ENCODE measurements at places on chromosomes 1 and 21.

DNA sequence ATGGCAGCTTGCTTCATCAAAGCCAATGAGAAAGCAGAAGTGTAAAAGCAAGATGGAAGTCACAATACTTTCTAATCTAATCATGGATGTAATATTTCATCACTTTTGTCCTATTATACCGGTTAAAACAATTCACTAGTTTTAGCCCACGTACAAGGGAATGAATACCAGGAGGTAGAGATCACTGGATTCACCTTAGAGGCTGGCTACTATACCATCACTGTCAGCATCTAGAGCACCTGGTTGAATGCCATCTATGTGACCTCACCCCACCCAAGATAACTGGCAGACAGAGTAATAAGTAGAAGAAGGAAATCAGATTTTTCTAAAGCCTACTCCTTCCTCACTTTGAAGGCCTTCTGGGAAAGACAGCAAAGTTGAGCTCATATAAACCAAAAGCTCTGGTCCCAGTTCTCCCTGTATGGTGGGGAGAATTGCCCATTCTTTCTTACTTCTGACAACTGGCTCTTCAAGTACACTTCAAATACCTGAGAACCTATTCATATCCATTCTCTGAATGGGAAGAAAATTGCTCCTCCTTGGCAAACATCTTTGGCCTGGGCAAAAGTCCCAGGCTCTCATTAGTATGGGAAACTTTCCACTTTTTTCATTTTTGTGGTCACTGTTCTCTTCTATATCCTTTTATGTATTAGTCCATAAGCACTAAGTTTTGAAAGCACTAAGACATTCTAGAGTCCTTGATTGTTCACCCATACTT lies 24.8 kb downstream of the HSD3B1 start:
- no peak for DNase-seq

DNA sequence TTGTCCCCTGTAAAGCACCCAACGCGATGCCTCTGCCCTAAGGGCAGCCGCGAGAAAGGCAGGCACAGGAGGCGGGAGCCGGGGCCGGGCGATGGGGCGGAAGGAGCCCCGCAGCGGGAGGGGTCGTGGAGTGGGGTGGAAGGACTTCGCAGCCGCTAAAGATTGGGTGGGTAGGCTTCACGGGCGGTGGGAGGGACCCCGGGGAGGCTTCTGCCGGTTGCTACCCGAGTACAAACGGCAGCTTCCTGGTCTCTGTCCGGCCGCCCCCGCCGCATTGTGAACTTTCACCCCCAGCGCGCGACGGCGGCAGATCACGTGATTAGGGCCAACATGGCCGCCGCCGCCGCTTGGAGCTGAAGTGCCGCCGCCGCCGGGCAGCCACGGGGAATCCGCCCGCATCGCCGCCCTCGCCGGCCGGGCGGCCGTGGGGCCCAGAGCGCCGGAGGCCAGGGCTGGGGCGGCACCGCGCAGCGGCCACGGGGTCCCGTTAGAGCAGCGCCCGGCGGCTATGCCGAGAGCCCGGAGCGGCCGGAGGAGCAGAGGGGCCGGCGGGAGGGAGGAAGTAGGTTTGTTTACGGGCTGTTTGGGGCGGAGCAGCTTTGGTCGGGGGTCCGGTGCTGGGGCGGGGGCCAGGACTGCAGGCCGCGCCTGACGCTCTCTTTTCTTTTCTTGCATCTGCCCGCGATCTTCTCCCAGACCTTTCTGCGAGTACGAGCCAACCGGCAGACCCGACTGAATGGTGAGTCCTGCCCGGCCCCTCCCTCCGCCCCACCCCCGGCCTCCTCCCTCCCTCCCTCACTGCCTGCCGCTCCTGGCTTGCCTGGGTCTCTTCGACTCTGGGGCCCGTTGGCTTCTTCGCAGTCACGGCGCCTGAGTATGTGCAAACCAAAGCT lies 42.4 kb downstream of the TMEM53 start:
- peak; percentile 86 for DNase-seq

- no peak for DNase-seq
Observed at GRCh38 chr1:216750031-216750627, 26.9 kb upstream of the ESRRG start.

GRCh38 chr1:98453066-98453465 lies 208.5 kb upstream of the SNX7 start:
- DNase-seq, result no peak

DNA sequence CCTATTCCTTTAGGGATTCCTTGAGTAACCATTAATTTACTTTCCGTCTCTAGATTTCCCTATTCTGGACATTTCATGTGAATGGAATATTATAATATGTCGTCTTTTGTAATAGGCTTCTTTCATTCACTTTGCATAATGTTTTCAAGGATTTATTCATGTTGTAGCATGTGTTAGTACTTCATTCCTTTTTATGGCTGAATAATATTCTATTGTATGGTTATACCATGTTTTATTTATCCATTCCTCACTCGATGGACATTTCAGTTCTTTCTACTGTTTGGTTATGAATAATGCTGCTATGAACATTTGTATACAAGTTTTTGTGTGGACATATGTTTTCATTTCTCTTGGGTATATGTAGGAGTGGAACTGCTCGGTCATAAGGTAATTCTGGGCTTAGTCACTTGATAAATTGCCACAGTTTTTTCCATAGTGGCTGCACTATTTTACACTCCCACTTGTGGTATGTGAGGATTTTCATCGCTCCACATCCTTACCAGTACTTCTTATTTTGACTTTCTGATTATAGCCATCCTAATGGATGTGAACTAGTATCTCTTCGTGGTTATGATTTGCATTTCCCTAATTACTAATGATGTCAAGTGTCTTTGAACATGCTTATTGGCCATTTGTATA lies 17.7 kb downstream of the PPP2R5A start:
- DNase-seq, result no peak

DNA sequence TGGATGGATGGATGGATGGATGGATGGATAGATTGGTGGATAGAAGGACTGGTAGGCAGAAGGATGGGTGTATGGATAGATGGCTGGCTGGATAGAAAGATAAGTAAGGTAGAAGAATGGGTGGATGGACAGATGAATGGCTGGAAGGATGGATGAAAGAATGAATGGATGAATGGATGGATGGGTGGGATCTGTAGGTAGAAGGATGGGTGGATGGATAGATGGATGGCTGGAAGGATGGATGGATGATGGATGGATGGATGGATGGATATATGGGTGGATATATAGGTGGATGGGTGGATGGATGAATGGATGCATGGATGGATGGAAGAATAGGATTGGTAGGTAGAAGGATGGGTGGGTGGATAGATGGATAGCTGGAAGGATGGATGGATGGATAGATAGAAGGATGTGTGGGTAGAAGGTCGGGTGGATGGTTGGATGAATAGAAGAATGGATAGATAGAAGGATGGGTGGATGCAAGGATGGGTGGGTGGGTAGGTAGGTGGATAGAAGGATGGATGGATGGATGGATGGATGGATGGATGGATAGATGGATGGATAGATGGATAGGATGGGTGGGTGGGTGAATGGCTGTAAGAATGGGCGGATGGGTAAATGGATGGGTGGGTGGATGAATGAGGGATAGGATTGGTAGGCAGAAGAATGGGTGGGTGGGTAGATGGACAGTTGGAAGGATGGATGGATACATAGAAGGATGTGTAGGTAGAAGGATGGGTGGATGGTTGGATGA lies 7.5 kb downstream of the MASP2 start:
- DNase-seq, result no peak

DNA sequence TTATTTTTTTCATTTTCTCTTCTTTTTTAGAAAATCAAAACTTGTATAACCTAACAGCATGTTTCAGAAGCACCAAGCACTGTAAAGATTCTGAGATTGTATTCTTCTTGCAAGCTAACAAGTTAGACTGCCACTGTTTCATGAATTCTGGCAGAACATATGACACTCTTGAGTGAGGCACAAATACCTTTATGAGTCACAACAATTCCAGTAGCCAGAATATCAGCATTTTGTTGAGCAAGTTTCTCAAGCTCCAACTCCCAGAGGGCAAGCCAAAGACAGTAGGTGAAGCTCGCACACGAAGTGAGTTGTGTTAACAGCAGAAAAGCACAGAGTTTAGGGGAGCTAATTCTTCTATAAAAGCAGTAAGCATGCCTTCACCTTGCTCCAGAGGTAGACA lies 268.8 kb upstream of the NCAM2 start:
- no peak for DNase-seq

GRCh38 chr1:67307251-67308060 lies at the start of gene IL12RB2:
TSS of gene IL12RB2 (plus strand) at chr1:67307873. CDS start at chr1:67320369, 12,496 bp downstream.
- DNase-seq, result peak; percentile 44

DNA sequence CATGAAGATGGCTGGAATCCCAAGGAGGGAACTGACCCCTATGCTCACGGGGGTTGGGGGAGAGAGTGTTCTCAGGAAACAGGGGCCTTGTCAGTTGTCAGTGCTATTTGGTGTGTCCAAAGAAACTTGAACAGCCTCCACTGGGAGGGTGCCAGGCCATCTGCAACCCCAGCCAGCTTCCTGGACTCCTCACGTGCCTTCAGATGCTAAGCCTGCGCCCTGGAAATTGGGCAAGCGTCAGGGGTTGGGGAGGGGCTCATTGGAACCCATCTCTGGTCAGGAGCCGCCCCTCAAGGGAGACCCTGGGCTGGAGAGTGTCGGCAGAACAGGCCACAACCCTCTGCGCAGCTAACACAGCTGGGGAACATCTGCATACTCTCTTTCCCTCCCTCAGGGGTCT lies 13.1 kb upstream of the LHX4 start:
- no peak for DNase-seq

DNA sequence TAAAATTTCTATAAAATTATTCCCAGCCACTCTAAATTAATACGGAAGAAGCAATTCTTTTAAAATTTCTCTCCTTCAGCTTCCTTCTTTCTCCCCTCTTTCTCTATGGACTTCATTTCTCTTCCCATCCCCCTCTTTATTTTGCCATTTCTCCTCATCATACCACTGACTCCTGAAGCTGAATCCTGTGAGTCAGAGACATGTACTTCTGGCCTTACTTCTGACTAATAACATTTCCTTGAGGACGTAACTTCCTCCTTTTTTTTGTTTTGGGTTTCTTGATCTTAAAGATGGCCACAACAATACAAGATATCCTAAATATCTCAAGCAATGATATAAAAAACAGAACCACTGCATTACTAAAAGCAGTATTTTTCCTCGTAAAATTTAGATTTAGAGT lies 63.6 kb upstream of the DENND1B start:
- DNase-seq, result no peak

- DNase-seq, result no peak
Observed at GRCh38 chr1:17293681-17294425, 14.1 kb upstream of the PADI4 start.

DNA sequence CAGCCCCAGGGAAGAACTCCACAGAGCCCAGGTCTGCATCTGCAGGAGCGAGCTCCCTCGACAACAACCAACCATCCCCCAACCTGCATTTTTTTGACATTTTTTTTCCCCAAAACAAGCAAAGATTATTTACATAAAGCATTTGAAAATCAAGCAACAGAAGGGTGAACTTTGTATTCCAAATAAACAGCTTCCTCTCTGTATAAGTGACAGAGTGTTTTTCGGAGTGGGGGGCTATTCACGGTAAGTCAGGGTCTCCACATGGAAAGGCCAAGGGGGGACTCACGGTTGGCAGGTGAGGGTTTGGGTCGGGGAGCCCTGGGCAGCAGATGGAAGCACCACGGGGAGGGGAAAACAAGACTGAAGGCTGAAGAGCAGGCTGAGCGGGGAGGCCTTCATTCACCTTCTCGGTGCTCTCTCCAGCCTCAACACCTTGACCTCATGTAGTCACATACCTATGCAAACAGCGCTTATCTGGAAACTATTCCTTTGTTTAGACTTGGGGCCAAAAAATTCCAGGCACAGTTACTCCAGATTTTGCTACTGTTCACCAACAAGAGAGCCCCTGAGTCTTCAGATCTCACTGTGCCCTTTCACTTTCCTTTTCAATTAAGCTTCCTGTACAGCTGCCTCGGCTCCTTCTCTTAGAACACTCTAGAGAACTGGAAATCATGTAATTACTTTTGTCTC lies 27.6 kb downstream of the C2CD2 start:
- DNase-seq, result peak; percentile 72

DNA sequence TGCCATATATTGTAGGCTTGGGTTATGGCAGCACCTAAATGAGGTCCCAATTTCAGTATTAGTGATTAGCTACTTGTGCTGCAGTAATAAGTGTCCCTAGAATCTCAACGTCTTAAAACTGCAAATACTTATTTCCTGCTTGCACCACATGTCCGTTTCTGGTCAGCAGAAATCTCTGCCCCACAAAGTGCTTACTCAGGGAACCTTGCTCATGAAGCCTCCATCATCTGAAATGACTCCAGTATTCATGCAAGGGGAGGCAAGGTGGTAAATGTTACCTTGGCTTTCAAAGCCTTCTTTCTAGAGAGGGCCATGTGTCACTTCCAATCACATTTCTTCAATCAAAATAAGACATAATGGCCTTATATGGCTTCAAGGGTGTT lies 274.2 kb upstream of the KAZN start:
- DNase-seq, result no peak

- DNase-seq, result no peak
Observed at GRCh38 chr1:21262293-21263051, 27.8 kb downstream of the ECE1 start.

DNA sequence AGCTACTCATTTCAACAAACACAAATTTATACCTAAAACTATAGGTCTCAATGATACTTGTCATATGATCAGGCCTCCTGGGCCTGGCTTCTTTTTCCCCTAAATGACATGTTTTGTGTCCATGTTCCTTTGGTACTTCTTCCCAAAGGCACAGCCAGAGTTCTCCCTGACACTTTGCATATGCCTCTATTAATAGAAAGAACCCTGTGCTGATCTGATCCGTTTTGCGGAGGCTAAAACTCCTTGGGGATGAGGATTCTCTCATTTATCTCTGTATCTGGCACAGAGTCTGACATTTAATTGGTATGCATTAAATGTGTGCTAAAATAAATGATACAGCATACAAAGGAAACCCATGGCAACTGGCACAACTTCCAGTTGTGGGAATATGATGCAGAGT lies 11.5 kb downstream of the ATPAF1 start:
- DNase-seq, result no peak

DNA sequence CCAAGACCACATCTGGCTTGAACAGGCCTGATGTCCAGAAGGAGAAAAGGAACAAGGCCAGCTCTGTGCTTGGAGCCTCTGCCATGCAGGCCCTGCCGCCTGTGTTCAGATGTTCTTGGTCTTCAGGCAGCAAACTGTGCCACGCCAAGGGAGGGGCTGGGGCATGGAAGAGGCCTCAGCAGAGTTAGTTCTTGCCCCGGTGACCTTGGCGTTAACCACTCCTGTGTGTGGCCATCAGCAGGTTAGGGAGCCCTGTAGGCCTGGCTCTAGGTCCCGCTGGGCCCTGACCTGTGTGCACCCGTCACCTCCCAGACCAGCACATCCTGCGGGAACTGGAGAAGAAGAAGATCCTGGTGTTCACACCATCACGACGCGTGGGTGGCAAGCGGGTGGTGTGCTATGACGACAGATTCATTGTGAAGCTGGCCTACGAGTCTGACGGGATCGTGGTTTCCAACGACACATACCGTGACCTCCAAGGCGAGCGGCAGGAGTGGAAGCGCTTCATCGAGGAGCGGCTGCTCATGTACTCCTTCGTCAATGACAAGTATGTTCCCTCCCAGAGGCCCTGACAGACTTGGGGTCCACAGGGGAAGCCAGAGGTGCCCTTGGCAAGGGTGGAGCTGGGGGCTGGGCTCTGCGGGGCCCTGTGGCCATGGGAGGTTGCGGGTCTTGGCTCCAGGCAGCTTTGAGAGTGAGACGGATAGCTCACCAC lies 7.1 kb downstream of the ZC3H12A start:
- no peak for DNase-seq

Data from CD4-positive, alpha-beta T cell treated with Interferon alpha-2 for 1 hour (primary cell).